ENCODE measurements at places on chromosomes 5 and 9.
A peak's percentile ranks its signal among the peaks of the same experiment; 100 is the strongest.

- DNase-seq = no peak
Measured at GRCh38 chr5:169099801-169100734, 200.9 kb downstream of the SLIT3 start.

DNA sequence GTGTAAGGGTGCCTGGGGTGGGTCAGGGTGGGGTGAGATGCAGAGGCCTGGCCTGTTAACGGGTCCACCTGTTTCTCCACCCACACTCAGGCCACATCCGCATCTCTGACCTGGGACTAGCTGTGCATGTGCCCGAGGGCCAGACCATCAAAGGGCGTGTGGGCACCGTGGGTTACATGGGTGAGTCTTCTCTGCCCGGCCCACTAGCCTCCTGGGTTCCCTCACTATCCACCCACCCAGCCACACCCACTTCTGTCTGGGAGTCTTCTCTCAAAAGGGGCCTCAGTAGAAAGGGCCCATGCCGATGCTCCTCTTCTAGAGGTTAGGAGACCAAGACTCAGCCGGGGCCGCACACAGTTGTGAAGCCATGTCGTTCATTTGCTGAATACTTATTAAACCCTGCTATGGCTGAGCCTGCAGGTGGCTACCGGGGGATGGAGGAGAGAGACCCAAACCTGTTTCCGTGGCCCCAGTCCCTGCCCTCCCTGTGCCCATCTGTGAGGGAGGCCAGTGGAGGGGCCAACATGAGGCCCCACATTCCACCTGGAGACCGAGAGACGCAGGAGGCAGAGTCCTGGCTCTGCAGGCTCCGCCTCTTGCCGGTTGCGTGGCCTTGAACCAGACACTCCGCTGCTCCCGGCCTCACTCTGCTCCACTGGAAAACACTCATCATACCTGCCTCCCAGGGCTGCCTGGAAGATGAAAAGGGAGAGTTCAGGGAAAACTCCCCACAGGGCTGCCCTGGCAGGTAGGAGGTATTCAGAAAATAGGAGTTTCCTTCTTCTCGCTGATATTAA is 8.7 kb downstream of the GRK6 start:
- no peak for DNase-seq

- peak; percentile 58 for DNase-seq
Measured at GRCh38 chr9:123322273-123323195, 33.5 kb upstream of the CRB2 start.

DNA sequence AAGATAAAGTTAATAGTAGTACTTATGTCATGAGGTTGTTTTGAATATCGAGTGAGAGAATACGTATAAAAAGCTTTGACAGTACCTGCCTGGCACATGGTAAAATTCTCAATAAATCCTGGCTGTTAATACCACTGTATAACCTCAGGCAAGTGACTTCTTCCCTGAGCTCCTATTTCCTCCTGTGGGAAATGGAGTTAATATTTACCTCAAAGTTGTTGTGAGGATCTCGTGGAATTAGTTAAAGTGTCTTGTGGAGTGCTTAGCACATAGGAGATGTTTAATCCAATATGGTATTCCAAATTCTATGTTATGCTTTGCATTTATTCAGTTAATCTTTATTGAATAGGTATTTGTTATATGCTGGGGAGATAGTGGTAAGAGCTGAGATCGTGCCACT is 18.5 kb downstream of the FOCAD start:
- DNase-seq = no peak

GRCh38 chr5:160382346-160382745 is 11.9 kb upstream of the C1QTNF2 start:
- DNase-seq = no peak

All from activated CD4-positive, alpha-beta T cell treated with anti-CD3 and anti-CD28 coated beads, Interleukin-2, amount 50 U/mL, for 48 hours (primary cell).